Kidney glomerular epithelial cell (primary cell): ENCODE measurements at places on chromosomes 2 and 18.

- no peak for DNase-seq
These were observed 2.3 kb downstream of the INHBB start for GRCh38 chr2:120348134-120348736.

- no peak for DNase-seq
These were observed 61.6 kb downstream of the BMP10 start for GRCh38 chr2:68809324-68810240.

- DNase-seq: no peak
These were observed 411.0 kb downstream of the LRATD1 start for GRCh38 chr2:15043336-15044058.

DNA sequence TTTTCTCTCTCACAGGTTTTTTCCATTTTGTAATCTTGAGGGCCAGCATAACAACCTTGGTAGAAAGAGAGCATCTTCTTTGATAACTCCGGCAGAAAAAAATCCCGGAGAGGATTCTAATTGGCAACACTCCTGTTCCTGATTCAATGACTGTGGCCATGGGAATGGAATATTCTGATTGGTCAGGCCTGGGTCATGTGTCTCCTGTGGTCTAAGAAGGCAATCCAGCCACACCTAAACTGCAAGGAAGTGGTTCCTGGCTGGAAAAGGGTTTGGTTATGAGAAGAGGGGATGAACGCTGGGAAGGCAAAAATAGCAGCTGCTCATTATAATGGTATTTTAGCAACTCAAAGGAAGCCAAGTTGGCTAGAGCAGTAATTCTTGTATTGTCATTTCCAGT, 24.8 kb upstream of the ZNF638 start:
- DNase-seq: no peak

- no peak for DNase-seq
These were observed 358.7 kb downstream of the SETBP1 start for GRCh38 chr18:45039376-45039775.

DNA sequence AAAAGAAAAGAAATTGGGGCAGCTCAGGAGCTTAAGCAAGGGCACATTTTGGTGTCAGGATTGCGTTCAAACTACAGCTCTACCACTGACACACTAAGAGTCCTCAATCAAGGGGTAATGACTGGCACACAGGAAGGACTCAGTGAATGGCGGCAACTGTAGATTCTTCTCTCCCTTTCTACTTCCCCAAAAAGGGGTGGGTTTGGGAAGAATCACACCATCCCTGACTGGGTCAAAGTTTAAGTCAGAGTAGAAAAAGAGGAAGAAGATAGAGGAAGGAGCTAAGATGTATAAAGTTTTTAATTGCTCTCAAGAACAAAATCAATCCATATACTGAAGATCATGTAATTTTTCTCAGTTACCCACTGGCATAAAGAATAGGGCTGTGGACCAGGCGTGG, 2.6 kb downstream of the NLRC4 start:
- DNase-seq: no peak

GRCh38 chr2:239267288-239267951, 133.4 kb downstream of the HDAC4 start:
- no peak for DNase-seq

DNA sequence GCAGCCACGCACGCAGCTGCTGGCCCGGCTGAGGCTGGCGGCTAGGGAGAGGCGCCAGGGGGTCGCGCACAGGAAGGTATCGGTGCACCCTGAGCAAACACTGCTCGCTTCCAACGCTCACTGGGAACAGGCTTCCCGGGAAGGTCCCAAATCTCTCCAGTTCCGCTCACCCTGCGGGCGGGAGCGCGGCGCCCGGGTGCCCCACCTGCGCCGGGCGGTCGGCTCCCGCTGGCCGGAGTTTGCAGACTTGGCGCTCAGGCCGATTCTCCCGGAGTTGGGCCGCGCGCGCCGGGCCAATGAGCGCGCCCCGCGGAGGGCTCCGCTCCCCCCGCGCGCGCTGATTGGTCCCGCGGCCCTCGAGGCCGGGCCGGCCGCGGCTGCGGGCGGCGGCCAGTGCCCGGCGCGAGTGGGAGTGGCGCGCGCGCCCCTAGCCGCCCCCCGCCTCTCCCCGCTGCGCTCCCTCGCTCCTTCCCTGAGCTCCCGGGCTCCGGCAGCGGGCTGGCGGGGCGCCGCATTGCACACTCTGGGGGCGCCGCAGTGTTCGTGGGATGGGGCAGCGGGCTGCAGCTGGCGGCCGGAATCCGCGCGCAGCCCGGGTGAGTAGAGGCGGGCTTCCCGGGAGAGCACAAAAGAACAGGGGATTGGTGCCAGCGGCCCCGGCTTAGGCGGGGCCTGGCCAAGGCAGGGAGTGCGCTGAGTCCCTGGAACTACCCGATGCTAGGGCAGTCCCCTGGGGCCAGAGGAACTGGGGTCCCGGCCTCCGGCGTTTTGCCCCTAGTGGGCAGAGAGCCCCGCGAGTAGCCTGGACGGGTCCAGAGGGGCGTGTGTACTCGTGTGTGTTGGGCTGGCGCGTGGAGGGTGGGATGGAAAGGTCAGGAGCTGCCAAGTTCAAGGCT, at the start of gene LYPD6:
Gene LYPD6 (plus strand): TSS at position 461 of the 896 bp plus-strand sequence. CDS start 107,122 bp downstream, outside the sequence.
- peak; percentile 54 for DNase-seq

- peak; percentile 92 for DNase-seq
These were observed 24.6 kb downstream of the NRP2 start for GRCh38 chr2:205706769-205707381.

- DNase-seq: peak; percentile 63
These were observed 16.0 kb downstream of the TMEM177 start for GRCh38 chr2:119694845-119695521.

DNA sequence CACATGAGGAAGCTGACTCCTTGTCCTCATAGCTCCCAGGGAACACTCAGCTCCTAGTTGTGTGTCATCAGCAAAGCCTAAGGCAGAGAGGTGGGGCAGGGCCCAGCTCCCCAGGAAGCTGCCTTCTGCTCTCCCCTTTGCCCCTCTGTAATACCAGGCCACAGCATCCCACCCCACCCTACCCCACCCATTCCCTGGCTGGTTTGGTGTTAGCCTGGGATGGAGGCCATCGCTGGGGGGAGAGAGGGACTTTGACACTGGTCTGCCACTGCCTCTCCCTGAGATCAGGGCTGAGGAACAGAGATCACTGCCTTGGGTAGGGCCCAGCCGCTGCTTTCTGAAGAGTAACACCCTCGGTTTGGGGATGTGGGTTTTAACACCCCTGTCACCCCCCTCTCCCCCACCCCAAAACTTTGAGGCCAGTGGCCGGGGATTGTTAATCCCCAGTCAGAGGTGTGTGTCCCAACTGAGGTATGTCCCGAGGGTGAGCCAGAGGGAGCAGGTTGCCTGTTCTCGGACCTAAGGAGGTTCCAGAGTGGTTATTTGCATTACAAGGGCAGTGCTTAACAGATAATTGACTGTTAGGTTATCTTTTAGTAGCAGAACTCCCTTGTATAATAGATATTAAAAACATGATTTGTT, 41.4 kb downstream of the TET3 start:
- no peak for DNase-seq

DNA sequence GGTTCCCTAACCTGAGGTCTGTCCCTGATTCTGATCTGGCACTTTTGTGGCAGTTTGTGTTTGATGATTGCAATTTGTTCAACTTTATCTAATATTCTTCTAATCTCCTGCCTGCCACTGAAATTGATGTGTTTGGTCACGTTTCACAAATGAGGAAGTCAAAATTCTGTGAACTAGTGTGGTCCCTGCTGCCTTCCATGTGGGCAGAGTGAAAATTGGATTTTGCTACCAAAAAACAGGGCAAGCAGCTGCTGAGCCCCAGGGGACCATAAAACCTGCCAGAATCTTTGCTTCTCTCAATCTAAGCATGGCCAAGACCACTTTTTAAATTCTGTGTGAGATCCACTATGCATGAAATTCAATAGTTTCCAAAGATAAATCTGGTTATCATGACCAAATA, 195.5 kb upstream of the CYRIA start:
- no peak for DNase-seq

- no peak for DNase-seq
These were observed 126.8 kb upstream of the CAPN13 start for GRCh38 chr2:30934066-30934465.

DNA sequence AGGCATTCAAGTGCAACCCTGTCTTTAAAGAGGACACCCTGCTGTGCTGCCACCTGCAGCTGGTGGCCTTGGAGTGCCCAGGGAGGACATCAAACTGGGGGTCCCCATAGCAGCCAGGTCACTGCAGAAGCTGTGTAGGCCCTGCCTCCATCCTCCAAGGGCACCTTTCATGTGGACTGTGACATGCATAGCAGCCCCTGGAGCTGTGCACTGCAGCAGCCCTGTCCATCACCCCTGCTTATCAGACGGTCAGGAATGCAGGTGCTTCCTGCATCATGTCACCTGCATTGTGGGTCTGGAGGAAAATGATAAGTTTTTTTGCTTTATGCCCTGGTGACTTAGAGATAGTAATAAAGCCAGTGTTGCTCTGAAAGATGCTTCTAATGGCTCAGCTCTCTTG, 155.7 kb downstream of the DYSF start:
- DNase-seq: no peak

GRCh38 chr2:113064281-113064680, 3.5 kb upstream of the IL1F10 start:
- no peak for DNase-seq

DNA sequence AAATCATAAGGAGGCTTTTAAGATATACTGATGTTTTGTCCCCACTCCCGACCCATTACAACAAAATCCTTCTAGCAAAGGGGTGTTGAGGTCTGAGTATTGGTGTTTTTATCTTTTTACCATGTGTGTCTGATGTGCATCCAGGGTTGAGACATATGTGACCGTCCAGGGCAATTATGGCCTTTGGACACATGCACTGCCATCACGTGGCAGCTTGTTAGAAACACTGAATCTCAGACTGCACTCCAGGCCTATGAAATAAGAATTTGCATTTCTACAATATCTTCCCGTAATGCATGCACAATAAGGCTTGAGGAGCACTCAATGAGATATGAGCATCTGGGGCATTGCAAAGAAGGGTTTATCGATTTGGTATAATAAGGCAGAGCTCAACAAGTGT, 235.1 kb upstream of the ZNF804A start:
- DNase-seq: no peak

GRCh38 chr2:96145848-96146152, 560 bp upstream of the DUSP2 start:
- no peak for DNase-seq

DNA sequence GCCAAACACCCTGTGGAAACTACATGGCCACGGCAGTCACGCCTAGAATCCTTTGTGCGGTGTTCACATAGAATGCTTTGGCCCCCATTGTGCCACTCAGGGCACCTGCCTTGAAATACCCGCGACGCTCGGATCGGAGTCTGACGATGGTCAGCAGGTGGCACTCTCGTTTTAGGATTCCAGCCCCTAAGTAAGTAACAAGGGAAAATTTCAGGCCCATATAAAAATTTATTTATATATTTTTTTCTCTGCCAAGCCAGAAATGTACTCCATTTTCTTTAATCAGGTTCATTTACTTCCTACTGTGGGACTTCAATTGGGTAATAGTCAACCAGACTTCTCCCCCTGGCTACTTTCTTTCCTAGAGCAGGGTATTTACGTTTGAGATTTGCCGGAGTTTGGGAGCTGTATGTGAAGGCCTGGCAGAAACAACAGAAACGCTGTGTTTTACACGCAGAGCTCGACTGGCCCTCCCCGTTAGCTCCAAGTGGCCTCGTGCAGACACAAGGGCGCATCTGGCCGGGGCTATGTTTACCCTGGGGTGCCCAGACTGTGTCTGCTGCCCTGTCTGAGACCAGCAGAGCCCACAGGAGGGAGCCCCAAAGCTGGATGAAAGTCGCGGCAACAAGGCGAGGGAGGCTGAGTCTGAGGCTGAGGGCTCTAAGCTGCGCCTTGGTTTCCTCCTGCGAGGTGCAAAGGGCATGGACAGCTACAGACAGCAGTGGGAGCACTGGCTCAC, 41.6 kb downstream of the LRRC30 start:
- DNase-seq: peak; percentile 82

- no peak for DNase-seq
These were observed 71.4 kb upstream of the ITGB6 start for GRCh38 chr2:160271171-160272086.

DNA sequence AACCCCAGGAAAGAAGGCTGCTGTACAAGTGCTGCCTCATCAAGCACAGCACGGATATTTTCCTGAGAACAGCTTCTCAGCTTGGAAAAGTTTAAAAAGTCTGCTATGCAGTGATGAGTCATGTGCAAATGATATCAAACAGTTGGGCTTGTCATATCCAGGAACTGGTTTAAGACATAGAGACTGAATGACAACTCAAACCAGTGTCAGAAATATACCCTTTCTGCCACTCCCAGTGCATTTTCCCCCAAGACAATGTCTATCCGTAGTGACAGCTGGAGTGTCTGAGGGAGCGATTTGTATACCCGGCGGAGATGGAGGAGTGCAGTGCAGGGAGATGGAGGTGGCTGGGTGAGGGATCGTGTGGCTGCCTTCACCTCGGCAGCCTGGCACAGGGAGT, 28.2 kb downstream of the SOX11 start:
- DNase-seq: peak; percentile 18

DNA sequence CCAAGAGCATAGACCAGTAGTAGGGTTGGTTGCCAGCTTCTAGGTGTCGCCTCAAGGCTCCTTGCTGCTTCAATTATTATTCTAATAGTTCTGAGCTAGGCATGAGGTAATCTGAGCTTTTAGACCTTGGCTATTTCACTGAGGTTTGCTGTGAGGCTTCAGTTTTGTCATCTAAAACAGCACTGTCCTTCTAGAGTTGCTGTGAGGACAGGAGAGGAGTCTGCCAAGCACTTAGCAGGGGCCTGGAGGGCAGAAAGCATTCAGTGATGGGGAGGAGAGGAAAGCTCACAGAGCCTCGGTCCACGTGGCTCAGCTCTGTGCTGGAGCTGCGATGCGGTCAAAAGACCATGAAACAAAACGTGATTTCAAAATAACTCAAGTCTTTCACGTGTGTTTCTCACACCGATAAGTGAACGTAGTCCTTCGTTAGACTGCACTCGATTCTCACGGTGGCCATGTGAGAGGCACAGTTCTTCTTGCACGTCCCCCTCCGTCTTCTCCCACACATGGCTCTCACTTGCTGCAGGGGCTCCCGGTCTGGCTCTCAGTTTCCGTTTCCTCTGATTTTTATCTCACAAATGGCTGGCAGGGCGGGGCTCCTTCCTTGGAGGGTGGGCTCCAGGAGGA, 113.7 kb downstream of the B3GNT2 start:
- DNase-seq: no peak

- no peak for DNase-seq
These were observed 189.3 kb downstream of the ANAPC1 start for GRCh38 chr2:111694700-111695101.
